Stimulated activated CD8-positive, alpha-beta memory T cell treated with anti-CD3 and anti-CD28 coated beads, Interleukin-2, amount 100 ng/mL, for 1 hour (primary cell): ENCODE measurements at places on chromosomes 6 and 20.
A peak's percentile ranks its signal among the peaks of the same experiment; 100 is the strongest.

DNA sequence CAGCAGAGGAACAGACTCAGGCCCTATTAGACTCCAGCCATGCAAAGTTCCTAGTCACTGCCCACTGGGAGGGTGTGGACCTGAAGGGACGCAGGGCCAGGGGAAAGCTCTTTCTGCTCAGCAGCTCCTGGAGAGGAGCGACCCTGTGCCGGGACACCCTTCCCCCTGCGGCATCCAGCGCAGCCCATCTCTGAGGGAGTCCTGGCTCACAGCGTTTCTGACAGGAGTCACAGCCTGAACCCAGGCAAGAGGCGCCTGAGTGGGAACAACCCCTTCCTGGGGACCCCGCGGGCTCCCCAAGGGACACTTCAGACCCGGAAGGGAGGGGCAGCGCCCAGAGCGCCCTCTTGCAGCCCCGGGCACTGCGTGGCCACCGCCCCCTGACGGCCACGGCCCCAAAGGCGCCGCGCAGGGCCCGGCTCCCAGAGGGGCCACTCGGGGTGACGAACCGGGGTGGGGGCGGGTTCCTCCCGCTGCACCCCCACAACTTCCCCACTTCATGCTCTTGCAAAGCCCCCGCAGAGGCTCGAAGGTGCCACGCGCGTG lies 862 bp downstream of the UCKL1 start:
- DNase-seq = no peak

DNA sequence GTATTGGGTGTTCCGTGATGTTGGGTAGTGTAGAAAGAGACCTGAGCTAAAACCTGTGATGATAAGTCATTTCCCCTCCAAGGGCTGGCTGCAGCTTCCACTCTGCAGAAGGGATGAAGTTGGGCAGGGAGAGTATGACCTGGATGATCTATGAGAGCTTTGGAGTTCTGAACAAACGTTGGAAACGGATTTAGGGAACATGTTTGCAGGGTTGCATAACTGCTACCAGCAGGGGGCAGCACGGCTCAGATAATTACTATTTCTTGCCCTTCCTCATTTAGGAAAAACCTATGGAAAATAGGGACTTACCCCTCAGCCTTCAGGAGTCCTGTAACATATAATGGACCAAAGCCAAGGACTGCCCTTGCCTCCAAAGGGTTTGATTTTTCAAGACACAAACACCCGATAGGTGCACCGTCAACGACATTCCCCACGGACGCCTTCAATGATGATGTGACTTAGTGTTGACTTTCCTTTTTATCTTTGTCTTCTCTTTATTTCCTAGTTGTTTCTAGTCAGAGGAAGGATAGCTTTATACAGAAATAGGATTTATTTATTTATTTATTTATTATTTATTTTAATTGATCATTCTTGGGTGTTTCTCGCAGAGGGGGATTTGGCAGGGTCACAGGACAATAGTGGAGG lies 164.9 kb upstream of the SASH1 start:
- no peak for DNase-seq

DNA sequence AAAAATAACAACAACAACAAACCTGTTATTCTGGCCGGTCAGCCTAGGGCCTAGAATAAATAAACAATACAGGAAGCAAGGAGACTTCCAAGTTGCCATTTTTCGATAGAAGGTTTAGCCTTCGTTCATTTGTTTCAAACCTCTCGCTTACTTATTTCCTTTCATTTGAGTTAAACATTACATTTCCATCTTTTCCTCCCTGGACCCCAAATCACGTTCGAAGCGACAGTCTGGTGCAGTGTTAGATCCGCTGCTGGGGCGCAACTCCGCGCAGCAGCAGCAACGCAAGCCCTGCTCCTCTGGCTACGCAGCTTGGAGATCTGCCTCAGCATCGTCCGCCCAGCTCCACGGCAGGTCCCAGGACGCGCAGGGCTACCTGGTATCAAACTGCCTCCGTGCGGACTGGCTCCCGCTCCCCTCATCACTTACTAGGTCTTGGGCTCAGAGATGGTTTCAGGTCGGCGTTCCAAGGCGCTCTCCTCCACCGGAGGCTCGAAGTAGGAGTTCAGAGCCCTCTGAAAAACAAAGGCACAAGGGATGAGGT lies 530 bp downstream of the TDP2 start:
- peak; percentile 10 for DNase-seq

DNA sequence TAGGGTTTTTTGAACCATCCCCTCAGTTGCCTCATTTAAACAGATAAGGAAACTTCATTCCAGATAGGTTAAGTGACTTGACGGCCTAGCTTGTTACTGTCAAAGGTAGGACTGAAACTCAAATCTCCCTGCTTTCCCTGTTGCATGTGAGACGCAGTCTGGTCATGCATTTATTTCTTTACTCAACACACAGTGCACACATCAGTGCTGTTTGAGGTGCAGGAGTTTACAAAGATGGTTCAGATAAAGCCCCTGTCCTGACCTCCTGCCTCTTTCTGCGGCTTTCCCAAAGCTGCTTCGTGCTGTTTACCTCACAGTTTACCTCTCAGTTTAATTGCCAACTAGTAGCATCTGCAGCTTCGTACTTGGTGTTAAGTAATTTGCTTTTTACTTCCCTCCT lies 26.6 kb downstream of the TIAM2 start:
- no peak for DNase-seq

GRCh38 chr20:17693444-17694001 lies 6.2 kb upstream of the BANF2 start:
- no peak for DNase-seq

- DNase-seq = no peak
Measured at GRCh38 chr6:147787417-147787816, 278.9 kb downstream of the SAMD5 start.

DNA sequence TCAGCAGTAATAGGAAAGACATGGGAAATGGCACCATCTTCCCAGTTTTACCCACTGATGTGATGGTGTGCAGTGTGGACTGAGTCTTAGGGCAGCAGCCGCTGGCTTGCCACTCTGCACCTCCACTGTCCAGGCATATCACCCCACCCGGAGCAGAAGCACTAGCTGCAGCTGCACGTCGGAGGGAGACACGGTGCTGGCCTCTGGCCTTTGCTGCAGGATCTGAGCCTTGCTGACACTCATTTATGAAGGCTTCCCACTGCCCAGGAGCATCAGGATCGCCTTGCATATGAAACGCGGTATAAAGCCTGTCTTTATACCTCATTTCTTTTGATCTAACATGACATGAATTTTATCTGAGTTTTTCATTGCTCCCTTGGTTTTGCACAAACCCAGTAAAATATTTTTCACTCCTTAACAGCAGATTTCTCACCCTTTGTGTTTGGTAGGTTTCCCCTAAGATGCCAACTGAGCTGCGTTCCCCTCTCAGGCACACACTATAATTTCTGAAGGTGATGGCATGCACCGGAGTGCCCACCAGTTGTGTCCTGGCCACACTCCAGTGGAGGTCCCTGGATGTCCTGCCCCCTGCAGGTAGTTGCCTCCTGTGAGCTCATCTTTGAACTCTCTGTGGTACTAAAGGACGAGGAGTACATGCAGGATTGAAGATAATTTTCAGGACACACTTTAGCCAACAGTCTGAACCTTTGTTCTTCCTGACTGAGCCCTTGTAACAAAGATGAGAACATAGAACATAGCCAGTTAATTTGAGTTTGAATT lies 9.0 kb upstream of the EXOC2 start:
- DNase-seq = no peak

GRCh38 chr20:10747019-10747418 lies 73.2 kb upstream of the JAG1 start:
- no peak for DNase-seq

DNA sequence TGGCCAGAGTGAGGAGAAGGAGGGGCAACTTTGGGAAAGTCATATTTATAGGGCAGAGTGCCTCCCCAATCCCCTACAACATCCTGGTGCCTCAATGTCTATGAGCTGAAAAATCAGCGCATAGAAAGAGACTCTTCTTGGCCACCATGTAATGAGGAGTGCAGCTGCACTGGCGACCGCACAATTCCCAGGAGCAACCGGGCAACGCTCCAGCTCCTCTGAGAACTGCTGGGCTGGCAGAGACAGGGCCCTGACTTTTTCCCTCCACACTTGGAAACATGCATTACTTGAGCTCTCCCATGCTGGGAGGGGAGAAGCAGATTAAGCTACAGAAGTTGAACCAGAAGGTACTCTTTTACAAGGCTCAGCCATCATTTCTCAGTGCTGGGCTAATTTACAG lies 31.4 kb upstream of the MARCKS start:
- DNase-seq = no peak

- DNase-seq = no peak
Measured at GRCh38 chr6:150201772-150202329, 59.0 kb downstream of the PPP1R14C start.

- no peak for DNase-seq
Measured at GRCh38 chr6:14349507-14349906, 231.9 kb downstream of the CD83 start.

DNA sequence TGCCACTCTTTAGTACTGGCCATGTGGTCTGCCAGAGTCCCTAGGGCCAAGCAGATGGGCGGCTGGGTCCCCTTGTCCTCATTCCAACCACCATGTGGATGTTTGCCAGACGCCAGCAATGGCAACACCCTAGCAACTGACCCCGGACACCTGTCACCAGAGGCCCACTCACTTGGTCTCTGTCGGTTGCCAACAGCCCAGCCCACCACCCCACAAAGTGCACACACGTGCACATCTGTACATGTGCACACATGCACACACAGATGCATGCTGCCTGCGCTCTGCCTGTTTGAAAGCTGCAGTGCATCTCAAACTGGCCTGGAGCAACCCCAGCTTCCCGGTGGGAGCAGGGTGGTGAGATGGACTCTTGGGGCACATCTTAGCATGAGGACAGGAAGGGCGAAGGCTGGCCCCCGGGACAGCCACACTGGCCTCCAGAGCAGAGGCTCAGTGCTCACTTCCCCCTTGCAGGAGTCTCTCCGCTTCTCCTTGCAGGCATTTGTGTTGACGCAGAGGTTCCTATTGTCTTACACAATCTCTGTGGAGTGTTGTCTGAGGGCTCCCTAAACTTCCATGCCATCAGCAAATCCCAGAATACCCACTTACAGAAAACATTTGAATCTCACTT lies 54.0 kb downstream of the PSMG4 start:
- DNase-seq = no peak

DNA sequence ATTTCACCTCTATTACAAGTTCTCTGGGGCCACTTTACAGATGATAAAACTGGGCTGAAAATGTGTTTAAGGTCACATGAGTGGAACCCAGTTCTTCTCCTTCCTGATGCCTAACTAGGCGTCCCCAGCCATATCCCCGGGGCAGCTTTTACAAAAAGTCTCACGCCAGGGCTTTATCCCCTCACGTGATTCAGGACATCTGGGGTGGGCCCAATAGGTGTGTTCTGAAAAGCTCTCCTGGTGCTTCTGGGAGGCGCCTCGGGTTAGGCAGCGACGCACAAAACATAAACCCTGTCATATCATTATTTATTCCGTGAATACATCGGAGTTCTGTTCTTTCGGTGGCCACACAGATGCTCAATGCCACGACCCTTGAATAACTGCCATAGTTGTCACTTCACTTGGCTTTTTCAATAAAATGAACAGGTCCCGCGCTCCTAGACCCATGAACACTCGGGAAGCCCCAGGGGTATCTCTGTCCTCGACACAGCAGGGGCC lies 32.1 kb downstream of the SF3B5 start:
- no peak for DNase-seq

GRCh38 chr6:53864781-53865180 lies 70.0 kb downstream of the LRRC1 start:
- DNase-seq = no peak

- DNase-seq = no peak
Measured at GRCh38 chr6:47434372-47435253, 43.0 kb upstream of the CD2AP start.

- no peak for DNase-seq
Measured at GRCh38 chr20:9617940-9618339, 103.5 kb downstream of the LAMP5 start.

DNA sequence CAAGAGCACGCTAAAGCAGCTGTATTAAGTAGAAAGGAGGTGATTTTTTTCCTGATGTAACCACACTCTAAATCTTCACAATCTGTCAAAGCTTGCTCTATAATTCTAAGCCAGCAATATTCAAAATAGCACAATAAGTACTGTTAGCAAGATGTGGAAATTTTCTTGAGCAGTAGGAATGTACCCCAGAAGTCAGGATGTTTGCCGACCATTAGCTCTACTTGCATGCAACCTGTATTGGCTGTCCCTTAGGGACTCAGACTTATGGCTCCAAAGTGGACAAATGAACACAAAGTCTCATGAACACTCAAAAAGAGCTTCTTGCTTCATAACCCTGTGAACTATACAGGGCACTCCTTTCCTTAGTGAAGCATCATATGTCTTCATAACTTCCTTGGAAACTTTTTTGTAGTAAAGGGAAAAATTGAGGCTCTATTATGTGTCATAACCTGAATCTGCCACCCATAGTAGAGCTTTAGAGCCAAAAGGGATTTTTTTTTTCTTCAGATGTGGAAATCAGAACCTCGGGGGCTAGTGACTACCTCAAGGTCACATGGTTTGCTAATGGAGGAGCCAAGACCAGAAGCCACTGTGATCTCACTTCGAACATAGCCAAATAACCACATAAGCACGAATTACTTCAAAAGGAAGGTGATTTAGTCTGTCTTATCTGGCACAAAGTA lies 54.5 kb downstream of the ADGRG6 start:
- DNase-seq = no peak

- DNase-seq = no peak
Measured at GRCh38 chr20:9930142-9930541, 91.3 kb upstream of the PAK5 start.

GRCh38 chr6:52364480-52365166 lies 2.7 kb downstream of the PAQR8 start:
- no peak for DNase-seq

GRCh38 chr6:158230967-158231550 lies 62.9 kb downstream of the GTF2H5 start:
- DNase-seq = no peak

DNA sequence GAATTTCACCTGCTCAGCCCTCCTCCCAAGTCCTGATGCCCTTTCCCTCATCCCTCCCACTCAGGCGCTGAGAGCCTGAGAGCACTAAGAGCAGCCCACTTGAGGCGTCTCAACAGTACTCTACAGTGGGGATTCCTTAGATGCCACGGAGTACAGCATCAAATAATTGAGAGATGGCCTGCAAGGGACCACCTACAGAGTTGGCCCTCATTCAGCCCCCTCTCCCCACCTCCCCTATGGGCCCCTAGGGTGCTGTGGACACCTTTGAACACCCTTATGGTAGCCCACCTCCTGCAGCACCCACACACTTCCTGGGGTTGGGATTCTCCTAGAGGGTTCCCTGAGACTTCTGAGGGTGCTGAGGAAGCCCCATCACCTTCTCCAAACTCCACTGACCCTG lies 37.1 kb upstream of the SIRPG start:
- DNase-seq = no peak

GRCh38 chr6:155200012-155200411 lies 63.8 kb upstream of the CLDN20 start:
- DNase-seq = no peak
